ENCODE measurements at places on chromosomes 2 and 18. TPM values are rescaled to one million over a fixed set of nuclear protein-coding genes. Genes with fewer than 3 reads are reported as not detected.

RFX8 gene
- not detected for total RNA-seq

OTOF gene
- total RNA-seq: 2.2 TPM

ACMSD gene
- not detected for total RNA-seq

SAG gene
- total RNA-seq: not detected

C2orf69 gene
- total RNA-seq: 17.3 TPM

LAMA1 gene
- total RNA-seq: 0.38 TPM

MARCO gene
- 1.6 TPM for total RNA-seq

CCNYL1 gene
- 7.7 TPM for total RNA-seq

TUBA4B gene
- not detected for total RNA-seq

COQ10B gene
- 18.6 TPM for total RNA-seq

SKOR2 gene
- not detected for total RNA-seq

REG3A gene
- total RNA-seq: not detected

UGT1A8 gene
- total RNA-seq: not detected

TNS1 gene
- 406 TPM for total RNA-seq

OR6B2 gene
- not detected for total RNA-seq

ITGA4 gene
- total RNA-seq: 1.9 TPM

REEP1 gene
- 7.9 TPM for total RNA-seq
